NCI-H345 (cell line): ENCODE measurements at places on chromosomes 1 and 21.

- DNase-seq = no peak
These were observed 339 bp downstream of the LHX4 start for GRCh38 chr1:180230416-180230790.

DNA sequence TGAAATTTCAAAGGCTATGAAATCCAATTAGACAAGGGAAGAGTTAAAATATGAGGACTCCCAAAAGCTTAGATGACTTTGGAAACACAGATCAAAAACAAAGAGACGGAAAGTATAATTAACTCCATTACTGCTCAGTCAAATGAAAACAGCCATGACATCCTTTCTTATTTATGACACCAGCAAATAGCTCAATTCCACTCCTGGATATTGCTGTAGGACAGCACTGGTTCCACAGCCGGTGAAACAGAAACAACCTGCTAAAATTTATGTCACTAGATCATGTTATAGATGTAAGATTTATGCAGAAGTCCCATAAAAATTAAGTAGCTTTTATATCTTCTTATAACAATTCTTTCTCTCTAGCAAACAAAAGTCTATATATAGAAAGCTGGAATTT, 65.6 kb upstream of the RRP15 start:
- no peak for DNase-seq

- no peak for DNase-seq
These were observed 125.8 kb upstream of the PALMD start for GRCh38 chr1:99520121-99520520.

DNA sequence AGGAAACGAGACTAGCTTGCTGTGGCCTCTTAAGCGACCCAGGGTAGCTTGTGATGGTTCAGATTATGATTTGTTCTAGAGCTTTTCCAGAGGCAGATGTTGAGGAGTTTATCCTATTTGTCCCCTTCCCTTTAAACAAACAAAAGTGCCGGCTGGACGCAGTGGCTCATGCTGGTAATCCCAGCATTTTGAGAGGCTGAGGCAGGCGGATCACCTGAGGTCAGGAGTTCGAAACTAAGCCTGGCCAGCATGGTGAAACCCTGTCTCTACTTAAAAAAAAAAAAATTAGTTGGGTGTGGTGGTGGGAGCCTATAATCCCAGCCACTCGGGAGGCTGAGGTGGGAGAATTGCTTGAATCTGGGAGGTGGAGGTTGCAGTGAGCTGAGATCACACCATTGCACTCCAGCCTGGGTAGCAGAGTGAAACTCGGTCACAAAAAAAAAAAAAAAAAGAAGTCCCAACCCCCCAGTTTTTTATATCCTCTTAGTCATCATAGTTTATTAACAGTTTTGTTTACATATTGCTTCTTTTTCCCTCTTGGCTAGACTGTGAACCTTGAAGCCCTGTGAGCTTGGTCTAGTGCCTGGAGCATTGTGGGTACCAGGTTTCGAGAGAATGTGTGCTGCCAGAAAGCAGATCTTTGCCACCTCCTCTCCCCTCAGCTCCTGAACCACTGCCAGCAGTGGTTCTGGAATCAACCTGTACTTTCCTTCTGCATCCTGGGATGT, 29.8 kb downstream of the MAPKAPK2 start:
- no peak for DNase-seq

DNA sequence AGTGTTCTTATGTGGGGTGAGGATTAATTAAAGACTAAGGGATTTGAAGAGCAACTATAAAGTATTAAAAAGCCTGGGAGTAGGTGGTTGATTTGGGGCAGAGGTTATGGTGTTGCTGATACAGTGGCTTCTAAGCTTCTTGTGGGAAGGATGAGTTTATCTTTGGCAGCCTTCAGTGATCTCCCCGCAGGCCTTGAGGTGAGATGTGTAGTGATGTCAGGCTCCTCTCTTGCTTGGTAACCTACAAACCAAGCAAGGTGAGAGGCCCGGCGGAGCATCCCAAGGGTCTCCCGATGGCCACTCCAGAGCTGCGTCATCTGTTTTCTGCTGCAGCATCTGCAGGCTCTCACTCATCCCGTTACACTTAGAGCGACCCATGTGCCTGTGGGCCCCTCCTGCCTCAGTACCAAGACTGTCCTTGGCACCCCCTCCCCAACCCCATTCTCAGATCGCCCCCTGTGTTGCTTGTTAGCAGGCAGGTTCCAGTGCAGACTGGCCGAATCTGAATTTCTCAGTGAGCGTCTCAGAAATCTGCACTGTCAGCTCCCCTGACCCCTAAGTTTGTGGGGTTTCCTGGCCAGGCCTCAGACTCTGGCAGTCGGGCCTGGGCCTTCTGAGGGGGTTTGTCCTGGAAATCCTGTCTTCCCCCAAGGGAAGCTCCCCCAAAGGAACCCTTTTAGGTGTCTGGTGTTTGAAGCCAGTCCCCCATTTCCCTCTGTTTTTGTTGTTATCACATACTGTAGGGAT, 77.9 kb downstream of the GALNT2 start:
- no peak for DNase-seq

- no peak for DNase-seq
These were observed 371.9 kb downstream of the RGS7 start for GRCh38 chr1:240985081-240985480.

DNA sequence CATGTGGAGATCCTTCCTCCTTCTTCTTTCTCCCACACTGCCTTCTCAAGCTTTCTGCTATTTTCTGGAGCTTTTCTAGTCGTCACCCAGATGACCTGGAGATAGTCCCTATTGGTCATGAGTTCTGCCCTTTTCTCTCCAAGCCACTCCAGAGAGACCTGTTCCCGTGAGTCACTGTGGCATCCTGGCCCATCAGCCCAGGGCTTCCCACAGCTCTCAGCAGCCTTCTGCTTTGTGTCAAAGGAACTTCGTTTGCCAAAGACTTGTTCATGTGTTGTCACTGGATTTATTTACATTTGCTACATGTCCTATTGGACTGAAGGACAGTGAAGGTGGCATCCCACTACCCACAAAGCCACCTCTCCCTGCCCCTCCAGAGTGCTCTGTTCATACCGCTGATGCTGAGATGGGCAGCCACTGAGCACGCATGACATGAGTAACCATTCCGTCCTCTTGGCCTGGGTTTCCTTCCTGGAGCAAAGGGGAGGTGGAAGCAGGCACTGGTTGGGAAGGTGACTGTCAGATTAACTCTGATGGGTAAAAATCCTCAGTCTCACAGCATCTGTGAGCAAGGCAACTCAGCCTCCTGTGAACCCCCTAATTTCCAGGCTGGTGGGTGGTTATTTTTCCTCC, 119.2 kb downstream of the EDEM3 start:
- no peak for DNase-seq

DNA sequence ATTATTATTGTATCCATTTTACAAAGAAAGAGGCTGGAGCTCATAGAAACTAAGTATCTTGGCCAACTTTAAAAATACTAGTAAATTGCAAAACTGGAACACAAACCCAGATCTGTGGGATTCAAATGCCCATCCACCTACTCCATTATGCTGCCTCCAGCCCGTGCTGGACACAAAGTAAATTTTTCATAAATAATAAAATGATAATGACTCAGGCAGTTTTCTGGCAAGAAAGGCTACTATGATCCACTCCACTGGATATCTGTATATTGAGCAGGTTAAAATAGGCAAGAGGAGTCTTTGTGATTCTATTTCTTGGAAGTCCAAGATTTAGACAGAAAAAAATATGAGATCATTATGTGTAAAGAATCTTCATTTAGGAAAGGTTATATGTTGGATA, 138.3 kb upstream of the DUSP10 start:
- no peak for DNase-seq

GRCh38 chr1:145782272-145783099, 41.4 kb downstream of the RNF115 start:
- no peak for DNase-seq

DNA sequence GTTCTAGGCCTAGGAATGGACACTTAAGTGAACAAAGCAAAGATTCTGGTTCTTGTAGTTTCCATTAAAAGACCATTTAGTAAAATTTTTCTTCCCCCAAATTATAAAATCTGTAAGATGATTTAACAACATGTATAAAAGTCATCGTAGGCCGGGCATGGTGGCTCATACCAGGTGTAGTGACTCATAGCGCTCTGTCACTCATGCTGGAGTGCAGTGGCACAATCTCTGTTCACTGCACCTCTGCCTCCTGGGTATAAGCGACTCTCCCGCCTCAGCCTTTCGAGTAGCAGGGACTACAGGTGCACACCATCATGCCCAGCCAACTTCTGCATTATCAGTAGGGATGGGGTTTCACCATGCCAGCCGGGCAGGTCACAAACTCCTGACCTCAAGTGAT, 9.1 kb downstream of the ASPM start:
- no peak for DNase-seq

DNA sequence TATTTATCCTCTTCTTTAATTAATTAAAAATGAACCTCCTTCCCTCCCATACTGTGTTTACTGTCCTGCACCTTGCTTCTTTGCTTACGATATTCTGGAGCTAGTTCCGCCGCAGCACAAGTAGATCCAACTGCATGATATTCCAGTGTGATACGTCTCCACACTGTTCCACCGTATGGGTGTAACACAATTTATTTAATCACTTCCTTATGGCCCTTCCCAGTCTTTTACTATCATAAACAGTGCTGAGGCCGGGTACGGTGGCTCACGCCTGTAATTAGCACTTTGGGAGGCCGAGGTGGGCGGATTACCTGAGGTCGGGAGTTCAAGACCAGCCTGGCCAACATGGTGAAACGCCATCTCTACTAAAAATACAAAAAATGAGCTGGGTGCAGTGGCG, 25.7 kb downstream of the CNST start:
- DNase-seq = no peak

DNA sequence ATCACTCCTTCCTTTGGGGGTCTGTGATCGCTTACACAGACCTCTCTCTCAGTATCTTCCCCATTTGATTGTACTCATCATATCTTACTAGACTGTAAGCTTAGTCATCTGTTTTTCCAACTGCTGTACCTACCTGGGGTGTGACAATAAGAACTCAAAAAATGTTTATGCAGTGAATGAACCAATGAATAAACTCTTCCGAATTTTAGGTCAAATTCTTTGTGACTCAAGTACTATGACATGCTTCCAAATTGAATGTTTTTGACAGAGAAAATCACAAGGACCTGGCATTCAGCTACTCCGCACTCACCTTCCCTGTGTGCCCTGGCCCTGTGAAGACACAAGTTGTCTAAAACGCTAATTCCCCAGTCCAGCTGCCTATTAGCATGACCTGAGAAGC, 42.1 kb downstream of the TMCO4 start:
- DNase-seq = no peak

GRCh38 chr21:26790296-26790695, 54.9 kb downstream of the ADAMTS1 start:
- DNase-seq = no peak

- DNase-seq = no peak
These were observed 5.0 kb upstream of the FMN2 start for GRCh38 chr1:240086726-240087125.

GRCh38 chr1:109335091-109335490, 28.3 kb upstream of the MYBPHL start:
- no peak for DNase-seq

DNA sequence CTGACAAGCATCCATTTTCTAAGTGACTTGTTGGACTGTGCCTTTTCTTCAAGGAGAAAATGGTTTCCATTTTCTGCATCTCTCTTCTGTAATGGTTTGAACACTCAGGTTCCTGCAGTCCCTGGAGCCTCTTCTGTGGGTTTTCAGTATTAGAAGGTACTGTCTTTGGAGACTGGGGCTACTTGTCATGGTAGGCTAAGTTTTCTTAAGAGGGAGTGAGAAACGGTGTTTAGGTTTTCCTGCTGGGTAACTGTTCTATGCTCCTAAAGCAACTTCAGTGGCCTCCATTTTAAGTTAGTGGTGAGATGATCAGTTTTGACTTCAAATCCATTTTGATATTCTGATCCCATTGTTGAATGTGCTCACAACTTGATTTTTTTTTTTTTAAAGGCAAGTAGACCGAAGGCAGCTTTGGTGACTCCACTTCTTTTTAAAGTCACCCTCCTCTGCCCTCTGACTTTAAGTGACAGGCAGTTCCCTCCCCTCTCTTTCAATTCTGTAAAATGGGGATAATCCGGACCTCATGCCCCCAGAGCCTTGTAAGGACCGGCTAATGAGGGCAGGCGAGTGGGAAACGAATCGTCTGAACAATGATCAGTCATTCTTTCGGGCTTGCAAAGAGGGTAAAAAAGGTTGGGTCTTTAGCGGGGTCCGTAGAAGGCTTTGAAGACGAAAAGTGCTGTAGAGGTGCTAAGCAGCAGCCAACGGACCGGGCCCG, 1.0 kb upstream of the ARID1A start:
- DNase-seq = no peak

DNA sequence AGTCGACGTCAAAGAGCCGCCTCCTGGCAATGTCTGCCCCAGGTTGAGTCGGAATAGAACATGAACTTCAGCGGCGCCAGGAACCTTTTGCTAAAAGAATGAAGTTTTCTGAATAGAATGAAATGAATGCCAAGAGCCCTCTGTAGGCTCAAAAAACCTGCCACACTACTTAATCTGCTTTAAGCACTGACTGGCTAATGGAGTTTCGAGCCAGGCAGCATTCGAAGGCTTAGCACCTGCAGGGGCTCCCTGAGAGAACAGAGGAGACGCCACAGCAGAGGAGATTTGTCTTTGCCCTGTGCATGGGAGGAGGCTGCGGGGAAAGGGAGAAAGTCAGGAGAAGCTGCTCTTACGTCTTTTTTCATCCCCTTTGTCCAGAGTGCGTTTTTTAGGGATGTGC, 641.7 kb downstream of the AJAP1 start:
- DNase-seq = no peak

- no peak for DNase-seq
These were observed 154.0 kb upstream of the WNT4 start for GRCh38 chr1:22296701-22297591.

DNA sequence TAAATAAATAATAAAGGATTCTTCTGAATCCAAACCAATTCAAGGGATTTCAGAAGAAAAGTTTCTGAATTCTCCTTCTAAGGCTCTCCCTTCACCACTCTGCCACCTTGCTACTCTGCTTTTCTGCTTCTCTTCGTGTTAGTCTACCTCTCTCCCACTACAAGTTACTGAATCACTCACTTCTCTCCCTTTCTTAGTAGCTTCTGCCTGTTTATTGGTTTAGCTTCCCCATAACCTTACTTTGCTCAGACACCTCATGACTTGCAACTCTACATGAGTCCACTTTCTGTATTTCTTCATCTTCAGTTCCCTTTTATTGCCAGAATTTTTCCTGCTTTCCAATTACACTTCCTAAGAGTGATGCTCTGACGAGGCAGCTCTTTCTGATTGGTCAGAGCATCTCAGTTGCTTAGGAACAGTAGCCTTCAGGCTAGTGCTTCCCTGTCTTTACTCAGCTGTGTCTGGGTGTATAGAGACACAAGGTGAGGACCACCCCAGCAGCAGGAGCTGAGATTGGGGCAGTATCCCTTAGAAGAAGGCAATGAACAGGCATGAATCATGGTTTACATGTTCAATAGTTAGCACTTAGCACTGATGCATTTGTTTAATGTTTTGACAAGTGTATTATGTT, 144.6 kb downstream of the SLC30A10 start:
- DNase-seq = no peak
